ENCODE measurements at places on chromosomes 2 and 18. TPM values are rescaled to one million over a fixed set of nuclear protein-coding genes. Genes with fewer than 3 reads are reported as not detected.

- H3K4me3 ChIP-seq = no peak overlapping the region
- no peak overlapping the region for H3K27ac ChIP-seq
- no peak for DNase-seq
- peaks cover 3% of the 10 kb centered on the region for H3K4me1 ChIP-seq
- no peaks in the 10 kb centered on the region for H3K36me3 ChIP-seq
Measured at GRCh38 chr18:54260396-54261072, 8.8 kb upstream of the POLI start.

DNA sequence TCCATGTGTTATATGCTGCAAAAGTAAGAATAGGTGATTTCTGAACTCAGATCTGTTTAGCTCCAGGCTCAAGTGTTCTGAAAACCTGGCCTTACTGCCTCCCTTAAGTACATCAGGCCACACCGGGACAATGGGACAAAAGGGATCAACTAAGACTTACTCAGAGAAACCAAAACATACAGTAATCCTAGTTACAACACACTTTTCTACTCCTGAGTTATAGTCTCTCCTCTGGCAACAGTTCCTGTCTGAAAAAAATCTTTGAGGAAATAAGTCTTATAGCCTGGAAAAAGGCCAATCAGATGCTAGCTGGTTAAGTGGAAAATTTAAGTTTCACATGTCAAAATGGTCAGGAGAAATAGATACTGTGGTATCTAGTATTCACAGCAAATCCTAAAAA lies 5.6 kb downstream of the METTL5 start:
- DNase-seq = peak; percentile 55
- H3K27me3 ChIP-seq = no peaks in the 10 kb centered on the region
- peaks cover 10% of the 10 kb centered on the region for H3K36me3 ChIP-seq
- H3K4me3 ChIP-seq = no peak overlapping the region
- H3K27ac ChIP-seq = no peak overlapping the region

DNA sequence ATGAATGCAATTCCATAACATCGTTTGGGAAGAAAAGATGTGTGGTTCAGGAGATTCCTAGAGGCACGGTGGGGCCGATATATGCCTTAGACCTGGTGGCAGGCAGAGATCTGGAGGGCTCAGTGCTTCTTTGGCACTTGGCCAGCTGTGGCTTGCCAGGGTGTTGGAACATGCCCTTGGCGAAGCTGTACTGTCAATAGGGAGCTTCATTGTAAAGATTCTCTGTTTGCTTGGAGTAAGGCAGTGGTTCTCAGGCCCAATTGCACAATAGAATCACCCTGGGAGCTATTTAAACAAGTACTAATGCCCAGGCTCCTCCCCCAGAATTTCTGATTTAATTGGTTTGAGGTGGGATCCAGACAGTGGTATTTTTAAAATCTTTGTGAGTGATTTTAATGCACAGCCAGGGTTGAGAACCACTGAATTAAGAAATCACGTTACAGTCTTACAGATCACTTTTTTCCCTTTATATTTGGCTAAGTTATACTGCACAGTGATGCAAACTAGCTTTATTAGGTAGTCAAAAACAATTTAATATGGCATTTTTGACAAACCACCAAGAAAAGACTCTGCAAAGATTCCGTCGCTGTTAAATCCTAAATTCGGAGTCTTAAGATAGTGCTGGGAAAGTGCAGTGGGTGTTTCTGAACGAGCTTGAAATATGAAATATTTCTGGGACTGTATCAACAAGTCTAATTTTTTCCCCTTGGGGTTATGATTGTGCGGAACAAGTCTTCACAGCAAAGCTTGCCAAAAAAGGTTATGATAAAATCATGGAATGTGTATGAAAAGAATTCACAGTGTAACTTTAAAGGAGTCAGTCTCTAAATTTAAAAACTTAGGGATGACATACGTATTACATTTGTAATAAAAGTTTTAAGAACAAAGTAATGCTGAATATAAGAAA lies 78.0 kb downstream of the CRIM1 start:
- H3K4me3 ChIP-seq = no peak overlapping the region
- H3K36me3 ChIP-seq = peaks cover 10% of the 10 kb centered on the region
- no peaks in the 10 kb centered on the region for H3K27me3 ChIP-seq
- DNase-seq = peak; percentile 59
- peak overlapping the region; percentile 80 for H3K27ac ChIP-seq
- peaks cover 28% of the 10 kb centered on the region for H3K4me1 ChIP-seq

DSG1 gene
- not detected for total RNA-seq

ADCYAP1 gene
- not detected for total RNA-seq

DNA sequence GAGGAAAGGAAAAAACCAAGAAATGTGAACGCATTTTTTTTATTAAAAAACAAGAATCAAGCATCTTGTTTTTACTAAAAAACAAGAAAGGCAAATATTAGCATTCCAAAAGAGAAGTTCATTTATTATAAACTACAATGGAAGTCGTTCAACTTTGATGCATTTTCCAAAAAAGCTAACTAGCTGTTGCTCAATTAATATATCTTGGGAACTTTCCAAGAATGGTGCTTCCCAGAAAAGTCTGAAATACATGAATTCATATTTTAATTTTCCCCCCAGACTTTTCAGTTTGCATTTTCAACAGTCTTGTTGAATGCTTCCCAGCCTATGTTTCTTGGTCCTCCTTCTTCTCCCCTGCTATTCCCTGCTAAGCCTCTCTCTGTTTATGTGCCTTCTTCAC lies 7.5 kb upstream of the RND3 start:
- no peaks in the 10 kb centered on the region for H3K27me3 ChIP-seq
- H3K36me3 ChIP-seq = no peaks in the 10 kb centered on the region
- peaks cover 9% of the 10 kb centered on the region for H3K4me1 ChIP-seq
- peak overlapping the region; percentile 91 for H3K27ac ChIP-seq

CNDP1 gene
- total RNA-seq = not detected

DNA sequence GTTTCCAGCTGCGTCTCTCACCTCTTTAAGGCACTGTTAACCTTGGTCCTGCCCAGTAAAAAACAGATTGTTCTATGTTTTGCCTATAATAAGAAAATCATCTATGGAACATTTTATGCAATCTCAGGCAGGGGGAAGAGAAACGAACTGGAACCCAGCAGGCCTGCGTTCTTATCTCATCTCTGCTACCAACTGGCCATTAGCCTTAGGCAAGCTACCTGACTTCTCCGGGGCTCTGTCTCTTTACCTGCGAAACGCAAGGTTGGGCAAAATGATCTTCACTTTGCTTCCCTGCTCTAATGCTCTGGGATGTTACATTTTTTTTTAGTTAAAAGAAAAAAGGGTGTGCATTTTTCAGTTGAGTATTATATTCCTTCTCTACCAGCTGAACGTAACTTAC lies 70.5 kb upstream of the WIPF1 start:
- no peaks in the 10 kb centered on the region for H3K27me3 ChIP-seq
- no peak overlapping the region for H3K4me3 ChIP-seq
- peaks cover 2% of the 10 kb centered on the region for H3K4me1 ChIP-seq
- no peak for DNase-seq
- H3K27ac ChIP-seq = no peak overlapping the region
- peaks cover 5% of the 10 kb centered on the region for H3K36me3 ChIP-seq

DNA sequence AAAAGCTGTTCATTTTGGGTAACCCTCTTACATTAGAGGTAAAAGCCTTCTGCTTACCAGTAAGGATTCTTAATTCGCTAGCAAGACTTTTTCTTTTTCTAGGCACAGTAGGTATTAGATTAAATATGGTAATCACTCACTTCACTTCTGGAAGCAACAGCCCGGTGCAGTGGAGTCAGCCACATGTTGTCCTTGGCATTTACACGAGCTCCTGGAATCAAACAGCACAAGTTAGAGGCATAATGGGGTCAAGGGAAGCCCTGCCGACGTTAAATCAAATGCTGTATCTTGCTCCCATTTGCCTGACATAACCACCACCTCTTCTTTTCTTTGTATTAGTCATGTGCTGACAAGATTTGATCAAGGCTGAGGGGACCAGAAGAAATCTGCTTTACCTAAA lies 174.1 kb downstream of the ANKRD44 start:
- H3K27me3 ChIP-seq = no peaks in the 10 kb centered on the region
- H3K4me3 ChIP-seq = no peak overlapping the region
- peaks cover 9% of the 10 kb centered on the region for H3K4me1 ChIP-seq

GRCh38 chr18:35185771-35186170 lies 55.1 kb upstream of the ZNF397 start:
- peaks cover 8% of the 10 kb centered on the region for H3K27me3 ChIP-seq
- no peaks in the 10 kb centered on the region for H3K4me1 ChIP-seq
- no peaks in the 10 kb centered on the region for H3K36me3 ChIP-seq
- H3K4me3 ChIP-seq = no peak overlapping the region
- H3K27ac ChIP-seq = no peak overlapping the region

RAB17 gene
- total RNA-seq = not detected

- H3K36me3 ChIP-seq = no peaks in the 10 kb centered on the region
- H3K27me3 ChIP-seq = no peaks in the 10 kb centered on the region
- no peak overlapping the region for H3K4me3 ChIP-seq
- no peaks in the 10 kb centered on the region for H3K4me1 ChIP-seq
- no peak for DNase-seq
Measured at GRCh38 chr2:140508756-140509155, 1622.1 kb downstream of the LRP1B start.

SLC38A11 gene
- total RNA-seq = under 0.01 TPM

RFTN2 gene
- 2.3 TPM for total RNA-seq

- H3K4me3 ChIP-seq = no peak overlapping the region
- no peaks in the 10 kb centered on the region for H3K36me3 ChIP-seq
- no peaks in the 10 kb centered on the region for H3K4me1 ChIP-seq
- no peak for DNase-seq
Measured at GRCh38 chr2:204109681-204110080, 173.1 kb downstream of the ICOS start.

GRCh38 chr18:67104700-67105284 lies 411.7 kb downstream of the DSEL start:
- no peaks in the 10 kb centered on the region for H3K27me3 ChIP-seq
- DNase-seq = peak; percentile 66
- H3K27ac ChIP-seq = no peak overlapping the region
- H3K4me1 ChIP-seq = no peaks in the 10 kb centered on the region

- H3K27me3 ChIP-seq = no peaks in the 10 kb centered on the region
- no peak overlapping the region for H3K4me3 ChIP-seq
- no peaks in the 10 kb centered on the region for H3K36me3 ChIP-seq
- H3K4me1 ChIP-seq = peaks cover 4% of the 10 kb centered on the region
Measured at GRCh38 chr2:191664823-191665677, 12.9 kb upstream of the NABP1 start.

DNA sequence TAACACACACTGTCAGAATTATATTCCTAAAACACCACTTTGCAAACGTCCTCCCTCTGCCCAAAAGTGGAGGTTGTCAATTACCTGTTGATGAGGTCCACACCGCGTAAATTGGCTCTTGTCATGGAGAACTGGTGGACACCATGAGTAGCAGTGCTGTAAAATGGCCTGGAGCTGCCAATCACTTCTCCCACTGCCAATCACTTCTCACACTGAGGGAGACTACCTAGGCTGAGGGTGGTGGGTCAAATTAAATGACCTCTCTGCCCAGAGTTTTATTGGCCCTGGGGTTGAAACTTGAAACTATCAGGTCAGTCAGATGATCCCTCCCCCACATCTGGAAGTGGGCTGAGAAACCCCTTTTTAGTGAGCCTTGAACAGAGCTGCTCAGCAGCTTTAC lies 89.6 kb downstream of the SOWAHC start:
- H3K4me1 ChIP-seq = peaks cover 5% of the 10 kb centered on the region
- no peaks in the 10 kb centered on the region for H3K27me3 ChIP-seq
- H3K27ac ChIP-seq = no peak overlapping the region

DNA sequence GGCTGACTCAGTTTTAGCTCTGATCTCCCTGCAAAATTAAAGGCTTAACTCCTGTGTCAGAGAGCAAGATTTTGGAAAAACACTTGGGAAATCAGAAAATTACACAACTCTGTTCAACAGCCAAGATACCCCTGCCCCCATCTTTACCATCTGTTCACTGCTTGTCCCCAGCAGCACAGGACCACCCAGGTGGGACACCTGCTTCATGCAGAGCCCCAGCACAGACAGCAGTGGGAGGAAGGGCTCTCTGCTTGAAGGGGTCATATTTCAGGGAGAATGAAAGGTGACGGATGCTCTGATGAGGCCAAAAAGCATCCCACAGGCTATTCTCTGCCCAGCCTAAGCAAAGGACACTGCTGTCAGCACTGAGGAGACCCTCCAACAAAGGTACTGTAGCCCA lies 584.6 kb upstream of the KLHL29 start:
- no peaks in the 10 kb centered on the region for H3K4me1 ChIP-seq
- no peak overlapping the region for H3K4me3 ChIP-seq
- H3K27ac ChIP-seq = no peak overlapping the region
- H3K27me3 ChIP-seq = no peaks in the 10 kb centered on the region
- no peaks in the 10 kb centered on the region for H3K36me3 ChIP-seq
- DNase-seq = no peak

GRCh38 chr18:76458522-76459311 lies 36.3 kb downstream of the ZNF516 start:
- H3K4me3 ChIP-seq = no peak overlapping the region
- DNase-seq = no peak
- H3K27me3 ChIP-seq = no peaks in the 10 kb centered on the region
- peak overlapping the region; percentile 83 for H3K27ac ChIP-seq

GRCh38 chr2:161982548-161983330 lies 91.3 kb downstream of the DPP4 start:
- no peak overlapping the region for H3K4me3 ChIP-seq
- no peaks in the 10 kb centered on the region for H3K27me3 ChIP-seq
- H3K4me1 ChIP-seq = peaks cover 5% of the 10 kb centered on the region
- no peak for DNase-seq

GRCh38 chr18:12766986-12767433 lies 64.2 kb downstream of the PSMG2 start:
- no peak overlapping the region for H3K4me3 ChIP-seq
- H3K27me3 ChIP-seq = no peaks in the 10 kb centered on the region
- no peaks in the 10 kb centered on the region for H3K36me3 ChIP-seq
- H3K27ac ChIP-seq = no peak overlapping the region
- no peak for DNase-seq

RGPD3 gene
- total RNA-seq = 0.18 TPM

GRCh38 chr2:75022516-75022915 lies 64.1 kb downstream of the POLE4 start:
- no peaks in the 10 kb centered on the region for H3K36me3 ChIP-seq
- no peak overlapping the region for H3K4me3 ChIP-seq

- no peak overlapping the region for H3K27ac ChIP-seq
- no peaks in the 10 kb centered on the region for H3K4me1 ChIP-seq
- no peak overlapping the region for H3K4me3 ChIP-seq
- H3K27me3 ChIP-seq = no peaks in the 10 kb centered on the region
- H3K36me3 ChIP-seq = no peaks in the 10 kb centered on the region
Measured at GRCh38 chr18:64401268-64402060, 252.6 kb upstream of the LINC00305 start.

DNA sequence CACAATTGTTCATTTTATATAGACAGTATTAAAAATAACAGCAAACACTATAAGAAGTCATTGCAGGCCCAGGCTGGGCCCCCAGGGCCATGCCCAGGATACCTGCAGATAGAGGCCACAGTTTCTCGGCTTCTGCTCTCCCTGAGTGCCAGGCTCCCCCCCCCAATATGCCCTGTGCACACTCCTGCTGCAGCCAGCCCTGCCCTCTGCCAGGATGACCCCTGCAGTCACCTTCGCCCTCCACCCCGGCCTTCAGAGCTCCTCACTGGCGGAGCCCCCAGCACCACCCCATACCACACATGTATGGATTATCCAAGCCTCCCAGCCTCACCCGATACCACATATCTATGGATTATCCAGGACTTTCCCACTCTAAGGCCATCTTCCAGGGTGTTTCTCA lies 104.5 kb downstream of the TPO start:
- no peak overlapping the region for H3K27ac ChIP-seq
- no peaks in the 10 kb centered on the region for H3K36me3 ChIP-seq
- no peaks in the 10 kb centered on the region for H3K4me1 ChIP-seq

- H3K27ac ChIP-seq = no peak overlapping the region
- no peak for DNase-seq
- no peaks in the 10 kb centered on the region for H3K27me3 ChIP-seq
- H3K4me3 ChIP-seq = no peak overlapping the region
Measured at GRCh38 chr18:42752916-42753315, 362.6 kb downstream of the RIT2 start.

EGR4 gene
- not detected for total RNA-seq

GCG gene
- not detected for total RNA-seq
